ENCODE measurements at places on chromosomes 7 and 10. TPM values are rescaled to one million over a fixed set of nuclear protein-coding genes. Genes with fewer than 3 reads are reported as not detected.

The GNA12 gene
- 56.2 TPM for total RNA-seq

The BMPER gene
- total RNA-seq, result 11.2 TPM

The SLC13A1 gene
- total RNA-seq, result not detected

The TWIST1 gene
- total RNA-seq, result 118 TPM

The MORN4 gene
- total RNA-seq, result 3.3 TPM

The KCNH2 gene
- 0.33 TPM for total RNA-seq

The PON1 gene
- total RNA-seq, result not detected

The TYW1B gene
- 5.8 TPM for total RNA-seq

The KIAA1549 gene
- 0.99 TPM for total RNA-seq

The MMD2 gene
- total RNA-seq, result not detected

Data from smooth muscle cell of trachea (primary cell).